ENCODE measurements at places on chromosomes 3 and 15. TPM values are rescaled to one million over a fixed set of nuclear protein-coding genes. Genes with fewer than 3 reads are reported as not detected.

GRCh38 chr3:128307781-128308469, 154.6 kb downstream of the EEFSEC start:
- DNase-seq: no peak

GRCh38 chr3:53496984-53497383, 2.6 kb downstream of the CACNA1D start:
- DNase-seq: no peak

Gene SOX2
- 0.11 TPM for polyA plus RNA-seq

DNA sequence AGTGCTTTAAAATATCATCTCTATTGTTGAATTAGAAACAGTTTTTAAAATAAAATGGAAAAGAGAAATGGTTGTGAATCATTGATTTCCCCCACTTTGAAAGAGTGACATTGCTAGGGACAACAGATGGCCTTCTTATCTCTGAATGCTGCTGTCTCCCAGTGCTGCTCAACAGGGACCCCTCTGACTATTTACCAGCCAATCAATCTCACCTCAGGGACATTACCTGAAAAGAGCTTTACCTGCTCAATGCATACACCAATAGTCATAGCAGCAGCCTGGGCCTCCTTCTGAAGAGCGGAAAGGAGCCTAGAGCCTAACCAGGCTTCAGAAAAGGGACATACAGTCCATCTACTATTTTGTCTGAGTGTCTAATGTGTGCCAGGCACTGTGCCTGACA, 162.8 kb downstream of the CGGBP1 start:
- DNase-seq: no peak

All from heart left ventricle (tissue), 16 donors.